Adipocyte (in vitro differentiated cells): ENCODE measurements at places on chromosomes 11 and 22.

DNA sequence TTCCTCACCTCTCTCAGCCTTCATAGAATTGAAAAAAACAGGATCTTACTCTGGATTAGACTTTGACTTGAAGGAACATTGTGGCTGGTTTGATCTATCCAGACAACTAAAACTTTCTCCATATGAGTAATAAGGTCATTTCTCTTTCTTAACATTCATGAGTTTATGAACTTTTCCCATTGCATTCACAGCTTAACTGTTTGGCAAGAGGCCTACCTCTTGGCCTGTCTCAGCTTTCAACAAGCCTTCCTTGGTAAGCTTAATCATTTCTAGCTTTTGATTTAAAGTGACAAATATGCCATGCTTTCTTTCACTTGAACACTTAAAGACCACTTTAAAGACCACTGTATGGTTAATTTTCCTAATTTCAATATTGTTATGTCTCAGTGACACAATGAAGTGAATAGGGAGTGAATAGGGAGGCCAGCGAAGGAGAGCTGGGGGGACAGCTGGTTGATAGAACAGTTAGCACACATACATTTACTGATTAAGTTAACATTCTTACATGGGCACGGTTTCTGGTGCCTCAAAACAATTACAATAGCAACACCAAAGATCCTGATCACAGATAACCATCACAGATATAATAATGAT is 17.0 kb downstream of the IMMP1L start:
- peak; percentile 72 for DNase-seq

DNA sequence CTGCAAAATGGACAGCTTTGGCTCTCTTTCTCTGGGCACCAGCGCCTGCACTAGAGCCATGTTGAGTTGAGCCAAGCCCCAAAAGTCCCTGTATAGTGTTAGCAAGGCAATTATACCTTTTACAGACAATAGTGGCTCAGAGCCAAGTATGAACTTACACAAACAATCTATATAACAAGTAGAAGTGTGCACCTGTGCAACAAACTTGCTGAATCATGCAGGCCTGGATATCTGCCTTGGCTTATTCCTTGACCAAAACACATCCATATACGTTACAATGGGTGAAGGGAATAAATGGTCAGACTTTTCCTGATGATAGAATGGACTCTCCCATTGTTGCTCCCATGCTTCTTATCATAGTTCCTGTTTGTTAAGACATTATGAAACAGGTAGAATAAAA is 3.8 kb upstream of the OR52I2 start:
- no peak for DNase-seq

DNA sequence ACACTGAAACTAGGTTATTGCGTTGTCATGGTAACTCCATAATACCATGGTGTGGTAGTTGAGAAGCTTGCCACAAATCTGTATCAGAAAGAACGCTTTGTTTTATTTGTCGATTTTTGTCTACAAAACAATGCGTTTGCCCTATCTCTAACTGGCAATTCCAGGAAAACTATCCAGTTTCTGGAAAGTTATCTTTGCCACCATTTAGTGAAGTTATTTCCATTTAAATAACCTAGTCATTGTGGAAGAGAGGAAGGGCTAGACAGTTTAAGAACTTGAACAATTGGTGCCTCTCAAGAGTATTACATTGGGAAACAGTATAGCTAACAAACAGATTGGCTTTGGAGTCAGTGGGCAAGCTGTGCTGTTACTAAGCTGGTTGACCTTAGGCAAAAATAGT is 7.9 kb downstream of the HSD17B12 start:
- no peak for DNase-seq

GRCh38 chr11:72083414-72083813 is 2.8 kb downstream of the LRRC51 start:
- no peak for DNase-seq

DNA sequence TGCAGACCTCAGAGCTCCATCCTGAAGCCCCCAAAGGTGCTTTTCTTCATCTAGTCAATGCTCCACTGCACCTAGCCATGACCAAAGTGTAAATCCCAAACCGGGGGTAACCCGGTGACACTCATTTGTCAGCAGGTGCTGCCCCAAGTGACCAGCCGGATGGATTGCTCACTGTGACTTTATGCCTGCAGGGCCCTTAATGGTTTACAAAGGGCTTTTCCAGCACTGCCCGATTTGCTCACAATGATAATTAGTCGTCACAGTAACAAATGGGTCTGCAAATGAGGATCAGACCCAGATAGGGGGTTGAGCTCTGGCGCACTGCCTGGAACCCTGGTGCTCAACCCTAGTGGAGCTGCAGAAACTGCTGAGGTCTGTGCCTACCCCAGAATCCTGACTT is 45.7 kb upstream of the CD5 start:
- no peak for DNase-seq

- no peak for DNase-seq
These were observed 2.5 kb upstream of the IFITM10 start for GRCh38 chr11:1752907-1753228.

DNA sequence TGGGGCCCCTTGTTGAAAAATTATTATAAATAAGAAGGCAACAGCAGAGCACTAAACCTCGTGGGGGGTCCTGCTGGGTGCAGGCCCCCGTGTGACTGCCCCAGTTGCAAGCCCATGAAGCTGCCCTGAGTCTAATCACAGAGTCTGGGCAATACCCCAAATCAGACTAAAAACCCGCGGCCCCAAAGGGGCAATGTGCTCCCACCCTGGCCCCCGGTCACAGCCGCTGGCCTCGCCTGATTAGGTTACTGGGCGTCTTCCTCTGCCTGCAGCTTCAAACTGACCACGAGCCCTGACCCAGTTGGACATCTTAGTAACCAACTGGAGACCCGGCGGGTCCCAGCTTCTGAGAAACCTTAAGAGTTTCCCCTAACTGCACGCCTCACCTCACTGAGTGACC is 1.6 kb downstream of the CXCR5 start:
- DNase-seq: no peak

GRCh38 chr22:23689414-23689813 is 1.4 kb upstream of the RGL4 start:
- DNase-seq: no peak

GRCh38 chr22:36397131-36398093 is 9.6 kb upstream of the MYH9 start:
- DNase-seq: peak; percentile 74

GRCh38 chr11:14975252-14975587 is 3.1 kb upstream of the CALCA start:
- no peak for DNase-seq

DNA sequence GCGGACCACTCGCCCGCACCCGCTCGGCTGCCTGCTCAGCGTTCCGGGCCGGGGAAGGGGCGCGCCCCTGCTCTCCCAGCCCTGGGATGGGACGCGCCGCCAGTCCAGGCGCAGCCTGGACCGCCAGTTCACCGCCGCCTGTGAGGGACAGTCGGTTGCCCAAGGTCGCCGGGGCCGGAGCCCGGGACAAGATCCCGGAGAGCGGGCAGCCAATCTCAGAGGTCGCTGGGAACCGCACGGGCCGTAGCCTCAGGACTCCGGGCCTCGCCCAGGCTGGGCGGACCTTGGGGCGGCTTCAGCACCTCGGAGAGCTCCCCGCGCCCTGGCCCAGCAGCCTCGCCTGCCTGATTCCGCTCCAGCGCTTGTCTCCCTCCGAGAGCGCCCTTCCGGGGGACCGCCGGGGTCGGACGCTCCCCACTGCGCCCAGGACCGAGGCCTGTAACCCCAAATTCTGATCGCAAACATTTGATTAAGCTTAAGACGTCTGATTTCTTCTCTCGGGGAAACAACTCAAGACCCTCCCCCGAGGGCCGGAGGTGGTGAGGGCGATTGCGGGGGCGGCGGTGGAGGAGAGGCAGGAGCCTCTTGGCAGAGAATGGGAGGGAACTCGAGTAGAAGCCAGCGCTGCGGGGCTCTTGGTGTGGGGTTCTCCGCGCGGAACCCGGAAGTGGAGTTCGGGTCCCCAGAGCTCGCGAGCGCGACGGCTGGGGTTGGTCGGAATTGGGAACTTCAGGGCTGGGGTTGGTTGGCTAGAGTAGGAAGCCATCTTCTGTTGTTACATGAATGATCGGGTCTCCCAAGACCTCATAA is 1.1 kb upstream of the CHRM4 start:
- DNase-seq: peak; percentile 93

DNA sequence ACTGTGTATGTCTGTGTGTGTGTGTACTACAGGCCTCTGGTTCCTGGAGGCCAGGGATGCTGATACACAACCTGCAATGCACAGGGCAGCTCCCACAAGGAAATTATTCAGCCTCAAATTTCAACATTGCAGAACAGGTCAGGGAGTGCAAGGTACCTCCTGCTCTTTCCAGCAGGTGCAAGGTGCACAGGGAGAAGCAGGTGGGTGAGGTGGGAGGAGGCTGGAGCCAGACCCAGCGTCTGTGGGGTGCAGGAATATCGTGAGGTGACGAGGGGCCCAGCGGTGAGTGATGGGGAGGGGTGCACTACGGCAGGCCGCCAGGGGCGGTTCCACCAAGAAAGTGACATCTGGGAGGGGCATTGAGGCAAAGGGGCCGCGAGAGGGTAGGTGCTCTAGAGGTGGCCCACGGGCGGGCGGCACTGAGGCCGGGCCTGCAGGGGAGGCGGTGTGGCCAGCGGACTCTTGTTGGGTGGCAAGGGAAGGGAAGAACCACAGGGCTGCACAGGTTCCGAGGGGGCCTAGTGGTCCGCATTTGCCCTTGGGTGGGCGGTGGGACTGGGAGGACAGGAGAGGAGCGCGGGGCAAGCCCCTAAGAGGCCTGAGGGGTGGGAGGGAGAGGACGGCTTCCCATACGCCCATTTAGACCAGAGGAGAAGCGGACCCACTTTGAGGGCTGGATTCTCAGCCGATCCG is 21.6 kb downstream of the DGCR6L start:
- no peak for DNase-seq

DNA sequence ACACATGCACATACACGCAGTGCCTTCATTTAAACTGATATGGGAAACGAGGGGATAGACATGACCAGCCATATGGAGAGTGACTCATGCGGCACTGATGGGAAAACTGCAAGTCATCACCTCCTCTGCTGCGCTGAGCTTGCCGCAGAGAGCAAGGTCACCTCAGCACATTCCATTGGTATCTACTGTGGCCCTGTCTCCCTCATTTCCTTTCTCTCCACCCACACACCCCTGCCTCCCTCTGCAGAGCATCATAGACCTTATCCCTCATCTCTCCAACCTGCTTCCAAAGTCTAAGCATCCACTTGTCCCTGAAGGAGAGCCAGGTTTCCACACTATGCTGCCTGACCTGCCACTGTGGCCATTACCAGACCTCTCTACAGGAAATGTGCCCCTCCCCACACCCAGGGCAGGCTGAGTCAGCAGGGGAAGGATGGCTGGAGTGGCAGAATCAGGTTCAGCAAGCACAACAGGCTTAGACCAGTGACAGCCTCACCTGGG is 116.9 kb upstream of the SNX19 start:
- DNase-seq: peak; percentile 77

- no peak for DNase-seq
These were observed 183.0 kb downstream of the IGLL1 start for GRCh38 chr22:23397008-23397612.

DNA sequence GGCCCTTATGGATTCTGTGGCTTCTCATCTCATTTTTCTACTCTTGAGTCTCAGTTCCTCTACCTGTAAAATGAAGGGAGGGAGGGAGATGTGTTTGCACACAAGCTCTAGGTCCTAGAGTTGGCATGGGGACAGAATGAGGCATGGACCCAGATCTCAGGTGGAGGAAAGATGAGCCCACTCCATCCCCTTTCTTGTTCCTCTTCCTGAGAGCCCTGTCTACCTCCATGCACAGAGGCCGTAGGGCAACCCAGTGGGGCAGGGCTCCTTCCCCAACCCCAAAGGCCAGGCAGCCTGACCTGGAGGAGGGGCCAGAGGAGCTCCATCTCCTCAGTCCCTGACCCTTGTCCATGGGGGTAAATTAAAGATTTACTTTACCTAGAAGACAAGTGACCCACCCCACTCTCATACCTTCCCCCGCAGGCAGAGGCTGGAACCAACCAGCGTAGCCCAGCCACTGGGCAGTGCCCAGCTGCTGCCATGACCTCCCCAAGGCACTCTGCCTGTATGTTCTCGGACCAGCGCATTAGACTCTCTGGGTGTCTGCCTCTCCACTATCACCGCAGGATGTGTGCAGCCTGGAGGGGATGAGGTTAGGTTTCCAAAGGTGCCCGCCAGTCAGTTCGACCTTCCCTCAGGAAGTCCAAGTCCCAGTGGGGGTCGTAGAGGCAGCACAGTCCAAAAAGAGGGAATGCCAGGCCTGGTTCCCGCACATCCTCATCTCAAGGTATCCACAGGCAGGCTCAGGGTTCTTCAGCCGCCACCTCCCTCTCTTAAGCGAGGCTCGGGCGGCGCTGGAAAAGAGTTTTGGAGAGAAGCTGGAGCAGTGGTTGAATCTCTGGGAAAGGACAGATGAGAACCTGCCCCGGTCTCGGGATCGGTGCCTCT is 3.0 kb downstream of the SMTN start:
- DNase-seq: no peak

DNA sequence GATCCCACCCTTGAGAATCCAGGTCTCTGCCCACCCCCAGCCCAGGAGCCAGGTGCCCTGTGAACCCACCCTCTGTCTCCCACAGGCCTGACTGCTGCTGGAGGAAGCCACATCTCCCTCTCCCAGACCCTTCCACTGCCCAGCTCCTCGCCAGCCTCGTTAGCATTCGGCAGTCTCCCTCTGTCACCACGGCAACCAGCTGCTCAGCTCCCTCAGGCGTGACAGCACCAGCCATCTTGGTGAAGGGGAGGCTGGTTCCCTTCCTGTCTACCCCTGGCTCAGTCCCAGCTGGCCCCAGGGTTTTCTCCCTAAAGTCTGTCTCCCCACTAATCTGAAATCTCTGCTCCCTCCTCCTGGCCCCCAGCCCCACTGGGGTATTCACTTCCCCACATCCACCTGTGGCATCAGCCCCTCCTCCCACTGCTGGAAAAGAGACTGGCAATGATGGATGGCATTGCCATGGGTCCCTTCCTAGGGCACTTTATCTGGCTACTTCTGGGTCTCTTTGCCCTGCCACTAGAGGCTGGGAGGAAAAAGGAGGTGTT is 28.1 kb downstream of the NRXN2 start:
- no peak for DNase-seq

- no peak for DNase-seq
These were observed 77.2 kb upstream of the INCENP start for GRCh38 chr11:62046568-62047100.

- DNase-seq: peak; percentile 64
These were observed 5.9 kb downstream of the PHOX2A start for GRCh38 chr11:72238040-72238450.
